ENCODE measurements at places on chromosomes 7 and 10.
A peak's percentile ranks its signal among the peaks of the same experiment; 100 is the strongest.

GRCh38 chr7:1531263-1531978 lies 919 bp downstream of the MAFK start:
- no peak for DNase-seq

DNA sequence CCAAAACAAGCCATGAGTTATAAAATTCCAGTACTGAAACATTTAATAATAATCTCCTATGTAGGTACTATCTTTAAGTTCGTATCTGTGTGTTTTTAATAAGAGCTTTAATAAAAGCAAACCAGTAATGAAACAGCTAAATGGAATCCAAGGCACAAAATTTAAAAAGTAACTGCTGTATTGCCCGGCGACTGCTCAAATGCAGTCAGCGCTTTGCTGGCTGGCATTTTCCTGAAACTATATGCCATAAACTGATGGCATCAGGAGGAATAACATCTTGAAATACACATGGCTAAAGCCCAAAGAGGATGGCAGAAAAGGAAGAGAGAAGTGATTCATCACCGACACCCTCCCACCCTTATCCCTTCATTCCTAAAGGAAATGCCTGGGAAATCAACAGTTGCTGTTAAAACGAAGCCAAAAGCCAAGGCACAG lies 133.1 kb downstream of the CUBN start:
- DNase-seq, result no peak

- no peak for DNase-seq
These were observed 49.8 kb upstream of the SLC35B4 start for GRCh38 chr7:134366481-134366880.

- no peak for DNase-seq
These were observed 7.2 kb downstream of the ZNF467 start for GRCh38 chr7:149766135-149766675.

DNA sequence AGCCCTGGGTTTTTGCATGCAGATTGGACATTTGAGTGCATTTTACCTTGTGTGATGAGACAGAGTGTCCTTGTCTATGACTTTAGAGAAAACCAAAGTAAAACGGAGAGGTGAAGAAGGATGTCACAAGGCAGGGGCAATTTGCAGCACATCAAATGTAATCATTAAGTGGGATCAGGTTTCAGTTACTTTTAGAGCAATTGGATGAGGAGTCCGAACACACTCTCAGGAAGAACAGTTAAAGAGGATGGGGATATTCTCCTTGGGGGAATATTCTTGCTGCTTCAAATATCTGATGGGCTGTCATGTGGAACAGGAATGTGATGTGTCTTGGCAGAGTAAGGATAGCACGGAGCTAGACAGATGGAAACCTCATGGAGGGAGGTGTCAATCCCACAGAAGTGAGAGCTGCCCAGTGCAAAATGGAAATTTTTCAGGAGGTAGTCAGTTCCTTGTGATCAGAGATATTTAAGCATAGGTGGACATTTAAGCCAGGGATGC lies 757 bp downstream of the RAB19 start:
- DNase-seq, result no peak

GRCh38 chr7:41918597-41918996 lies 215.7 kb upstream of the INHBA start:
- no peak for DNase-seq

DNA sequence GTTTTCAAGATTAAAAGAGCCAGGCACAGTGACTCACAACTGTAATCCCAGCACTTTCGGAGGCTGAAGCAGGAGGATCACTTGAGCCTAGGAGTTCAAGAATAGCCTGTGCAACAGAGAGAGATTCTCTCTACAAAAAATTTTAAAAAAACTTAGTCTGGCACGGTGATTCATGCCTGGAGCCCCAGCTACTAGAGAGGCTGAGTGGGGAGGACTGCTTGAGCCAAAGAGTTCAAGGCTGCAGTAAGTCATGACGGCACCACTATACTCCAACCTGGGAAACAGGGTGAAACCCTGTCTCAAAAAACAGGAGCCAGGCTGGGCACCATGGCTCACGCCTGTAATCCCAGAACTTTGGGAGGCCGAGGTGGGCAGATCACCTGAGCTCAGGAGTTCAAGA lies 86.6 kb upstream of the KCTD7 start:
- no peak for DNase-seq

- no peak for DNase-seq
These were observed 44.0 kb downstream of the PLXNA4 start for GRCh38 chr7:132532281-132532680.

GRCh38 chr10:92937876-92938275 lies 89.6 kb downstream of the EXOC6 start:
- DNase-seq, result no peak

GRCh38 chr7:1175967-1176851 lies 16.2 kb upstream of the ZFAND2A start:
- DNase-seq, result no peak

DNA sequence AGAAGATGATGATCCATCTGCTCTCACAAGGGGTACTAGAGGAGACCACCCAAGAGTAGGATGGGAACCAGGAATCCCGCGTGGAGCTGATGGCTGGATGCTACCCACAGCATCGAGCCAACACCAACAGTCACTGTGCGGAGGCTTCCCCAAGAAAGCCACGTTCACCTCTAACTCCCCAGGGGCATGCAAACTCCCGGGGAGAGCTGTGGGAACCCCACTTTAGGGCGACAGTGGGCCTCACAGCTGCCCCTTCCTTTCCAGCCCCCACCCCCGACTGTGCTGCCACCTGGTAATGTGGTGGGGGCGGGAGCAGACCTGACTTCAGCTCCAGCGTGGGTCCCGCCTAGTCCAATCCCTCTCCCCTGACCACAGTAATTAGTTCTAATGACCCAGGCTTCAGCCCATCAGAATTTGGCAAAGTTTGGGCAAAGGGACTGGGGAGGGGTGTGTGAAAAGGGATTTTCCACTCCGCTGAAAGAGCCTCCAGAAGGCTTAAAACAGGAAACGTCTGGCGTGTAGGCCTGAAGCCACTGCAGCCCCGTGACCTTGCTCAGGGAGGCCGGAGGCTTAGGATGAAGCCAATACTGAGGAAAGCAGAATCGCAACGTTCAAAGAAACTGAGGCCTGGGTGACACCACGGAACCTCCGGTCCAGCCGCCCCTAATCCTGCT lies 20.3 kb downstream of the ASB13 start:
- no peak for DNase-seq

GRCh38 chr10:117609095-117609795 lies 66.7 kb downstream of the EMX2 start:
- no peak for DNase-seq

- no peak for DNase-seq
These were observed 7.7 kb downstream of the CCDC136 start for GRCh38 chr7:128799451-128799850.

DNA sequence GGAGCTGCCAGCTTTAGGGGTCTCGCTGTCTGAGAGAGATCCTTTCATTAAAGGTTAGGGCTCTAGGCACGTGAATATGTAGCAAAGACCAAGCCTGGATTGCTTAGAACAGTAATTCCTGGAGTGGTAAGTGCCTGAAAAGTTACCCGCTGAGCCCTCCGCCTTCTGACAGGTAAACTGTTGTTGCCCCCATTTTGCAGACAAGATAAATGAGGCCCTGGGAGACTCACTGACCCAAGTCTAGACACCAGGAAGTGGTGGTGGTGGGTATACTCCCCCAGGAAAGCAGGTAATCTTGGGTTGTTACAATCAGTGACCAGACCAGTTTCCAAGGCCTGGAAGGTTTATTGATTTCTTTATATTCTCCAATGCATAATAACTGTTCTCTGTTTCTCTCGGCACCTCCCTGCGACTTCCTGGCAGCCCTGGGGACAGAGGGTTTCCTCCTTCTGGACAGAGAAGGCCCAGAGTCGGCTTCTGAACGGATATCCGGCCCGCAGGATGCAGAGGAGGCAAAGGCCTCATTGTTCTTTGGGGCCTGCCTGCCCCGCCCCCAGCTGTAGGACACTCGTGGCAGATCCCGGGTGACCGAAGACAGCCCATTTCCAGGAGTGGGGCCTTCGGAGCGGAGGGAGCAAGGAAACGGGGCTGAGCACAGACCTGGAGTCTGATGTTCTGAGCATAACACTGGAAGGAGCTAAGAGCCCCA lies 1.3 kb upstream of the GRK5 start:
- no peak for DNase-seq

- no peak for DNase-seq
These were observed 108.9 kb upstream of the NAMPT start for GRCh38 chr7:106393564-106394251.

DNA sequence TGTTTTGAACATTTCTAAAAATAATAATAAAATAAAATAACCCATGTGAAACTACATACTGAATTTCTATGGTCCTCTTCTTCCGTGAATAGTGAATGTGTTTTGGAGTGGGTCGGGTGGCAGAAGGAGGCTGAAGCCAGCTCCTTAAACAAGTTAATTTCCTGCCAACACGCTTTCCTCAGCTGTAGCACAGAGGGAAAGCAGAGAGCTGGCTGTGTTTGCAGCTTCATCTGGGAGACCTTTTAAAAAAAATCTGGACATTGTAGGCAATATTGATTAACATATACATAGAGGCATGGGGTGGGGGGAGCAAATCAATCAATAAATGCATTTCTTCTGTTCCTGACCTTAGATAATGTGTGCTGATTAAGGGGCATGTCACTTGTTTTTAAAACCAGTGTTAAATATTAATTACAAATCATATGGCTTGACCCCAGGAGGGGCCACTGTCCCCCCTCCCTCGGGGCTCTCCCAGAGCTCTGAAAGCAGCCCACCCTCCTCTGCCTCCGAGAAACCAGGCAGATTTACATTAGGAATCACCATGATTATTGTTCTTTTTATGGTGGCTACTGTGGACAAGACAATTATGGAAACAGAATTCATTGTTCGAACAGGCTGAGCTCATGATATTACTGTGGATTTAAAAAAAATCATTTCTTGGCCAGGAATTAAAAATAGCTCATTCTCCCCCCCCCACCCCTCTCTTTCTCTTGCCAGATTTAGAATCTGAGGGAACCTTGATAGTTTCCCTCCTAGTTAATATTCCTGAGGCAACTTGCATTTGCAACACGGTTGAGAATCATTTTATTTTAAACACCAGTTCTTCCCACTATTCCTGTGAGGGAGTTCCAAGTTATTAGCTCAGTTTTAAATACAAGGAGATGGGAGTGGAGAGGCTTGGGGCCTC lies 100.5 kb upstream of the CARD11 start:
- DNase-seq, result no peak

GRCh38 chr10:53548664-53549063 lies 776.1 kb upstream of the MBL2 start:
- DNase-seq, result no peak

DNA sequence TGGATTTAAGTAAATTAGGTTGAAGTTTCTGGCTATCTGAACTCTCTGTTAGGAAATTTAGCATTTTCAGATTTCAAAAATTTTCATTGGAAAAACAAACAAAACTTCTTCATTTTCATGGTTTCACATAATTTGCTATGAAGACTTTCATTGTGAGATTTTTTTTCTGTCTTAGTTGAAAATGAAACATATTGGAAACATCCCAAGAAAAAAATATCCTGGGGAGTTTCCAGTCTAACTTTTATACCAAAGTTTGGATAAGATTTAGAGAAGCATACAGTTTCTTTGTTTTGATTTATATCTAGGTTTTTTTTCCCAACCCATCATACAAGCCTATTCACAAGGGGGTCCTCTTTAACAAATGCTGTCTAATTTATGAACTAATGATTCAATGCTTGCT lies 300.5 kb upstream of the SEMA3A start:
- DNase-seq, result no peak

- no peak for DNase-seq
These were observed 116.5 kb downstream of the MARCHF5 start for GRCh38 chr10:92407305-92408016.

DNA sequence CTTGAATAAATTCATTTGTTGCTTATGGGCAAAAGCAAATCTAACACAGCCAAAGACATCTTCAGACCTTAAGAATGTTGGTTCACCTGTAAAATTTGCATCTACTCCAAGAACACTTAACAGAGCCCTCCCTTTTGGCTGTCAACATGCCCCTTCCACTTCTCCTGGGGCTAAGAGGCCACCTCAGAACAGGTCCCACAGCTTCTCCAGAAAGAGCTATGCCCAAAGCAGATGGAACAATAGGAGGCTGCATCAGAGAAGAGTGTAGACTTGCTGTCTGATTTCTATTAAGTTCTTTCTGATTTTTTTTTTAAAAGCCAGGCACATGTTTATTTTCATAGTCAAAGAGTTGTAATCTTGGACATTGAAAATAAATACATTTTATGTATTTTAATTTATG lies 26.1 kb upstream of the TRIL start:
- no peak for DNase-seq

DNA sequence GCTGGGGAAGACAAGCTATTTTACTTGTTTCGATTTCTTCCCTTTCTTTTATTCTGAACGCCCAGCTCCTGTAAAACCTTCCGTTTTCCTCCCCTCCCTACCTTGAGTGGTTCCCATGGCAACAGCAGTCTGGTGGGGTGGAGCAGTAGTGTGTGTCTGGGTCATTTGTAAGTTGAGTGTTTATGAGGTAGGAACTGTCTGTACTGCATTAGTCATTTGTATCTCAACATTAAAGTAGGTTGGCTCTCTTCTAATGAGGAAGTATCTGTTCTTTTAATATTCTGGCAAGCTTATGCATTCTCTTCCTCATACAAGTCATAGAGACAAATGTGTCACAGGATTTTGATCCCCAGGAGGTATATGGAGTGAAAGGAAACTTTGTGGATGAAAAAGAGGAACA lies 85.3 kb upstream of the CCDC6 start:
- DNase-seq, result peak; percentile 86
